Activated CD4-positive, alpha-beta T cell treated with anti-CD3 and anti-CD28 coated beads, Interleukin-2, amount 50 U/mL, for 1 hour (primary cell): ENCODE measurements at places on chromosomes 11 and 22.
A peak's percentile ranks its signal among the peaks of the same experiment; 100 is the strongest.

DNA sequence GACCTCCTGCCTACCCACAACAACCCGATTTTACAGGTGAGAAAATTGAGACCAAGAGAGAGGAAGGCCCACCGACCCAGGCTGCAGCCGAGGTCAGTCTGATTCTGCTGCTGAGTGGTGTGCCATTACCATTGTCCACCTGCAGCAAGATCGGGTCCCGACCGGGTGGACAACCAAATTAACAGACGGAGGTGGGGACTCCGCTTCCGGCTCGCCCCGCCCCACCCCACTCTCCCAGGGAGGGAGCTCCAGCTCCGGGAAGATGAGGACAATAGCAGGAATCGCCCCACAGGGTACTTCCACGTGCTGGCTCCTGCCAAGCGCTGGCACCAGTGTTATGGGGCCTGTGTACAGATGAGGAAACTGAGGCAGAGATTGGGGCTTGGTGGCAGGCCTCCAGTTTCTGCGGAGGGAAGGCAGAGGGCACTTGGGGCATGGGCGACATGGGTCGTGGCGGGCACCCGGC lies 425 bp upstream of the KDELR3 start:
- no peak for DNase-seq

GRCh38 chr11:94504689-94505293 lies 7.5 kb upstream of the C11orf97 start:
- DNase-seq: no peak

GRCh38 chr11:60860943-60861342 lies 5.2 kb upstream of the PTGDR2 start:
- DNase-seq: no peak

- DNase-seq: no peak
These were observed 8.8 kb downstream of the WNT7B start for GRCh38 chr22:45968003-45968650.

- peak; percentile 36 for DNase-seq
These were observed 78.0 kb upstream of the PPARA start for GRCh38 chr22:46072110-46072881.

DNA sequence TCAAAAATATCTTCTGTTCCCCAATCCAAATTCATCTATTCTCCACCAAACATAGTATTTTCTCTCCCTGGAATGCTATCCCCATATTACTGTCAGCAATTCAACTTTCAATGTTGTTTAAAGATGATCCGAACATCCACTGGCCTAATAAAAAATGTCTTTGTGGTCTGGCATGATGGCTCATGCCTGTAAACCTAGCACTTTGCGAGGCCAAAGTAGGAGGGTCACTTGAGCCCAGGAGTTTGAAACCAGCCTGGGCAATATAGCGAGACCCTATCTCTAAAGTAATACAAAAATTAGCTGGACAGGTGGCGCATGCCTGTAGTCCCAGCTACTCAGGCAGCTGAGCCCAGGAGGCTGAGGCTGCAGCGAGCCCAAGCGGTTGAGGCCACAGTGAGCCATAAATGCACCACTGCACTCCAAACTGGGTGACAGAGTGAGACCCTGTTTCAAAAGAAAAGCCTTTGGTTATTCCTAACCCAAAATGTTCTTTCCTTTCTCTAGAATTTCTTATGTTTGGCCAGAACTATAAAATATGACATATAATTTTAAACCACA lies 29.8 kb downstream of the SIK3 start:
- no peak for DNase-seq

- no peak for DNase-seq
These were observed 90.9 kb downstream of the NAV2 start for GRCh38 chr11:19803506-19803998.

DNA sequence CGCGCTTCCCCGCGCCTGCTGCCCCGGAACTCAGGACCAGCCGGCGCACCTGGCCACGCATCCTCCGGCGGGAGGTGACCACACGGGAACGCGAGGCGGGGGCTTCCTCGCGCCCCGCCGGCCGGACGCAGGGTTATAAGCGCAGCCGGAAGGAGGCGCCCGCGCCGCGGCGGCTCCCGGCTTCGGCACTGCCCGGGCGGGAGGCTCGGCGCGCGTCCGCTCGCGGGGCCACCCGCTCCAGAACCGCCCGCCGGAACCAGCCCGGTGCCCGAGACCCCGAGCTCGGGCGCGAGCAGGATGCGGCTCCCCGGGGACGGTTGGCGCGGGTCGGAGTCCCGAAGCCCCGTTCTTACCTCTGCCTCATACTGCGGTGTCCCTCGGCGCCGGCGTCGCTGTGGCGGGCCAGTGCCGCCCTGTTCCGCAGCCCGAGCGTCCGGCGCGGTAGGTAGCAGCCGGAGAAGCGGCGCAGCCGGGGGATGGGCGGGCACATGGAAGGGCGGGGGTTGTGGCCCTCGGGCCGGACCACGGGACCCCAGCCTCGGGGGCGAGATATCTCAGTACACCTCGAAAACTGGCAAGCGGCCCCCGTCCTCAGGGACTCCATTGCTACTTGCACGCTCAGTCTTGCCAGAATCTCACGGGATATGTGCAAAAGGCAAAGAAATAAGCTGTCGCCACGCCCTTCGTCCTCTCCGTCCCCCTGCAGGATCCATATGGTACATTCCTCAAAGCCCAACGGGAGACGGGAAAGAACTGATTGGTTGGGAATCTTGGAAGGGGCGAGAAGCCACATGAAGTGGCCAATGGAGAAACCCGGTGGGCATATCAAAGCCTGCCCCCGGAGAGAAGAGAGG lies 23.1 kb downstream of the MICAL3 start:
- peak; percentile 43 for DNase-seq

DNA sequence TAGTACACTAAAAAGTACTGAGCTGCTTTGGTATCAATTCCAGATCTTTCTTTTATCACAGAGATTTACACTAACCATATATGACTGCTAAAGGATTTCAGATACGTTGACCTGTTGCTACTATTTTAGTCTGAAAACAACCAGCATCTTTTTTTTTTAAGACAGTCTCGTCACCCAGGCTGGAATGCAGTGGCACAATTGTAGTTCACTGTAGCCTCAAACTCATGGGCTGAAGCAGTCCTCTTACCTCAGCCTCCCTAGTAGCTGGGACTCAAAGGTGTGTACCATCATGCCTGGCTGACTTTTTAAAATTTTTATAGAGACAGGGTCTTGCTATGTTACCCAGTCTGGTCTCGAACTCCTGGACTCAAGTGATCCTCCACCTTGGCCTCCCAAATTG lies 24.2 kb upstream of the L3MBTL2 start:
- no peak for DNase-seq

GRCh38 chr11:107988397-107989158 lies 20.1 kb upstream of the CUL5 start:
- no peak for DNase-seq

- no peak for DNase-seq
These were observed 197.1 kb downstream of the FAM76B start for GRCh38 chr11:95592471-95592870.

- DNase-seq: no peak
These were observed 11.2 kb downstream of the ROBO4 start for GRCh38 chr11:124886476-124886875.

GRCh38 chr11:69292221-69292648 lies 1.7 kb upstream of the MYEOV start:
- peak; percentile 58 for DNase-seq

DNA sequence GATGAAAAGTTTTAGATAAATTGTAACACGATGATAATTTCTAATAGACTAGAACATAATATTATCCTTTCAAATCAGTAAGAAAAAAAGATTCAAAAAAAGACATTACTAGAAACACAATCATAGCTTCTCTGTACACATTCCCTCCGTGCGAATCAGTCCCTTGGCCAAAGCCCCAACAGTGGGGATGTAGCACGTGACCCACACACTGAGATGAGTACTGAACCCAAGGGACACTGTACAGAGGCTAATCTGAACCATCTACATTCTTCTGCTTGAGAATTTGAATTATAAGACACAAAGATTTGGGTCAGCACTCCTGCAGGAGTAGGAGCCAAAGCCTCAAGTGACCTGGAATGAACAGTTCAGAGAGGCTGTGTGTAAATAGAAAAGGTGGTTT lies 353.7 kb downstream of the INSC start:
- no peak for DNase-seq

GRCh38 chr11:115126092-115126491 lies 378.1 kb downstream of the CADM1 start:
- DNase-seq: no peak

- no peak for DNase-seq
These were observed 166.1 kb downstream of the C11orf91 start for GRCh38 chr11:33534575-33534974.

- no peak for DNase-seq
These were observed 1.6 kb downstream of the OR10A2 start for GRCh38 chr11:6864438-6864837.

GRCh38 chr22:27987557-27987956 lies 68.5 kb upstream of the PITPNB start:
- no peak for DNase-seq

DNA sequence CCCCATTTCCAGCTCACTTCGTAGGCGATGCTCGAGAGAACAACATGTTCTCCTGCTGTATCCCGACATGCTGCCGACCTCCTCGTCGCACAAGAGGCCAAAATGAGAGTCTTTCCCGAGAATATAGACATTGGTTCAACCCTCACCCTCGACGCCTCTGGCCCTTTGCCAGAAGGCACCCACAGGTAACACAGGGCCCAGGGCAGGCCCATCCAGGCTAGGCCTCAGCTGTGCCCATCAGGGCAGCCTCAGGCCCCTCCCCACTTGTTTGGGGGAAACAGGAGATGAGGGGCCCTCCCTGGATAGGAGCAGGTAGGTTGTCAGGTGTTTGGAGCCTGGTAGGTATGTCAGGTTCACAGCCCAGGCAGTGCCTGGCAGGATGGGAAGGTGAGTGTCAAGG lies 2.7 kb upstream of the RGL4 start:
- no peak for DNase-seq

GRCh38 chr11:83723999-83724398 lies 437.8 kb upstream of the CCDC90B start:
- DNase-seq: no peak

GRCh38 chr22:19802894-19803735 lies 42.5 kb downstream of the TBX1 start:
- no peak for DNase-seq
